NCI-H510A (cell line): ENCODE measurements at places on chromosomes 4 and X.

GRCh38 chrX:8089141-8089540, 81.9 kb downstream of the VCX2 start:
- no peak for DNase-seq

DNA sequence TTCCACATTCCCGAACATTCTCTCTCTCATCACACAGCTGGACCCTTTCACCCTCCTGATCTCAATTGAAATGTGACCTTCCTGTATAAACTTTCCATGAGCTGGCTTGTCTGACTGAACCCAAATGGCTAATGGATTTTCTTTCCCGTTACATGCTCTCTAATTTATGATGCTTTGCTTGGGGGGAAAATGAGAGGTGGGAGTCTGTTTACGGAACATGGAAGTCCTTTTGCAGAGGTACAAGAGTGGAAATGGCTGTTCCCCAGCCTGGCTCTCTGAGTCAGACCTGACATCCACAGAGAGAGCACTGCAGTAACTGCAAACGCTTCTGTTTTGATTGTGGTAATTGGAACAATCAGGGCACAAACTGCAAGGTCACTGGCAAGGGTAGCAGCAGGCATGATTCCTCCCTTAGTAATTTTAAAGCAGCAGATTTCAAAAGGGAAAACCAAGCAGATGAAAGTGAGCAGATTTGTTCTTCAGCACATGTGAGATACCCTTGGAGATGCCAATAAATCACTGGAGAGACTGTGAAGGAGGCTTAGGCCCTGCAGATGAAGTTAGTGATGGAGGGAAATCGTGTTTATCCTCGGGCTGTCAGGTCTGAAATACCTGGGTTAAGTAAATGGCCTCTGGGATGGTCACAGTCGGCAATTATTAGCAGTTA, 83.9 kb downstream of the SNCA start:
- no peak for DNase-seq

DNA sequence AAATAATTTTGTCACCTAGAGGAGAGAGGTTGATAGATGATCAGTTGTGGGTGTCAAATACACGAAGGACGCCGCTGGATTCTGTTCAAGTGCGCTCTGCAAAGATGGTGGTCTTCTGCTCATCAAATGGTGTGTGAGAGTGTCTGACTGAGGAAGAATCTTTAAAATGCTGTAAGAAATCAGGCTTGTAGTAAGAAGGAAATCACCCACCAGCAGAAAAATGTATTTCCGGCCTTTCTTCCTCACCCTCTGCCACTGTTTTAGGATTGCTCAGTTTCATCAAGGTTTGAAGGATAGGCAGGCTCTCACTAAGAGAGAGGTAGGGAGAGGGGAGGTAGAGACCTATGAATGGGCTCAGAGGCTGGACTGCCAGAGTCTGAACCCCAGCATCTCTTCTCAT, 28.7 kb downstream of the RHOH start:
- DNase-seq, result no peak

DNA sequence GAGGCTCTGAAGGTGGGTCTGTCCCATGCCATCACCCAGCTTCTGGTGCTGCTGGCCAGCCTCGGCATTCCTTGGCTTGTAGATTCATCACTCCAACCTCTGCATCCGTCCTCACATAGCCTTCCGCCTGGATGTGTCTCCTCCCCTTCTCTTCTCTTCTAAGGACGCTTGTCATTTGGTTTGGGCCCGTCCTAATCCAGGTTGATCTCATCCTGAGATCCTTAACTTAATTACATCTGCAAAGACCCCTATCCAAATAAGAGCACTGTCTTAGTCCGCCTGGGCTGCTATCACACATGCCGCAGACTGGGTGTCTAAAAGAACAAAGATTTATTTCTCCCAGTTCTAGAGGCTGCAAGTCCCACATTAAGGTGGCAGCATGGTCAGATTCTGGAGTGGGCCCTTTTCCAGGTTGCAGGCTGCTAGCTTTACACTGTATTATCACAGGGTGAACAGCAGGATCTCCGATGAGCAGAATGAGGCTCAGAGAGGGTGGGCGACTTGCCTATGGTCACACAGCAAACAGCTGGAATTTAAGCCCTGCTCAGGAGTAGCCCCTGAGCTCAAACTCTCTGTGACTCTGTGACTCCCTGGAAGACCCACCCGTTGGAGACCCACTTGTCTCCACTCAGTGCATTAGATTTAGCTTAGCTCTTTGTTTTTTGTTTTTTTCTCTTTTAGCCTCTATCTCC, 113.1 kb downstream of the STK32B start:
- DNase-seq, result no peak

GRCh38 chr4:102061133-102061532, 270.6 kb downstream of the BANK1 start:
- DNase-seq, result no peak

DNA sequence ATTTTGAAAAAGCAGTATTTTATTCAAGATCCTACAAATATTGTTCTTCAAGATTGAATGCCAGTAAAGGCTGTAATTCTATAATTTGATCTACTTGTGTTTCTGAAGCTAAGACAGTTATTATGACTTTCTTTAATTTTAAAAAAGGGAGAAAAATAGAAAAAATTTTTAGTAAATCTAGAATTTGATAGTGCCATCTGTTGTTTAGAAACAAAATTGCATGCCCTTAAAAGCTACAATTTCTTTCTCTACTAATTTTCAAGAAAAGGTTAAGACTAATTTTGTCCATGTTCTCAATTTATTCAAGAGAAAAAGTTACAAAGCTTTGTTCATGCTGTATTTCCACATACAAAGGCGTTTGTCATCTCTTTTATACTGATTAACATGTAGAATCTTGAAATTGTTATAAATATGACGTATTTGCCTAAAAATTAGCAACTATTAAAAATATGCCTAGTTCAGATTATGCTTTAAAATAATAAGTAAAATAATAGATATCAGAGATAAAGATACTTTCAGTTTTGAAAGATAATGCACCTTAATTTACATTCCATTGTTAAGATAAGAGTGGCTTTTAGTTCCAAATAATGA, 25.6 kb upstream of the MMRN1 start:
- no peak for DNase-seq

GRCh38 chrX:13377550-13377934, 57.7 kb upstream of the ATXN3L start:
- no peak for DNase-seq
